ENCODE measurements at places on chromosomes 6 and 20. TPM values are rescaled to one million over a fixed set of nuclear protein-coding genes. Genes with fewer than 3 reads are reported as not detected.

DNA sequence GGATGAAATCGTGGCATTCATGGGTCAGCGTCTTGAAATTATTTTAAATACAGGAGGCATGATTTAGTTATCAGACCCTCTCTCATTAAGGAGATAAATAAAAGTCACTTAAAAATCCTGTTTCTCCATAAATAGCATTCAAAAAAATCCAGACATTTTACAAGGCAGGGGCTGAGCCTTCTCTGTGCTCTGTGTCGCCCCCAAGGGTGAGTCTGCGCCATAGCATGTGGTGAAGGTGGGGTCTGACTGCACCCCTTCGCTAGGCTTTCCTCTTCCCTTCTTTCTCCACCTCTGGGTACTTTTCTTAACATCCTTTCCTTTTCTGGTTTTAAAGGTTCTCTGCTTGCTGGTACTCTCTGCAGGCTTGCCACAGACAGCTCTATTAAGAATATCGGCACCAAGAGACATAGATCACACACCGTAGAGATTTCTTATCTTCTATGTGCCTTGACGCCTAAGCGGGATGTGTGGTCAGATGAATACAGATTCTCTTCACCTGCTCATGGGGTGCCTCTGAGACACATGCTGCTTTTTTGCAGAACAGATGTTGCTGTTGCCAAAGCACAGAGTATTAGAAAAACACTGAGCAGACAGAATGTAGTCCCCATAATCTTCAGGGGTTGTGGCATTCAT, 20.1 kb upstream of the FAM209A start:
- H3K4me1 ChIP-seq = no peaks in the 10 kb centered on the region
- 0 out of 2 replicates have a peak, but pooled peaks cover 8% of the 10 kb centered on the region for H3K36me3 ChIP-seq
- no peaks in the 10 kb centered on the region for H3K27me3 ChIP-seq
- DNase-seq = no peak
- no peak overlapping the region for H3K4me3 ChIP-seq

GRCh38 chr6:71585472-71585871, 296.9 kb downstream of the OGFRL1 start:
- H3K27ac ChIP-seq = no peak overlapping the region
- no peaks in the 10 kb centered on the region for H3K36me3 ChIP-seq
- peaks cover 1% of the 10 kb centered on the region for H3K4me1 ChIP-seq

DNA sequence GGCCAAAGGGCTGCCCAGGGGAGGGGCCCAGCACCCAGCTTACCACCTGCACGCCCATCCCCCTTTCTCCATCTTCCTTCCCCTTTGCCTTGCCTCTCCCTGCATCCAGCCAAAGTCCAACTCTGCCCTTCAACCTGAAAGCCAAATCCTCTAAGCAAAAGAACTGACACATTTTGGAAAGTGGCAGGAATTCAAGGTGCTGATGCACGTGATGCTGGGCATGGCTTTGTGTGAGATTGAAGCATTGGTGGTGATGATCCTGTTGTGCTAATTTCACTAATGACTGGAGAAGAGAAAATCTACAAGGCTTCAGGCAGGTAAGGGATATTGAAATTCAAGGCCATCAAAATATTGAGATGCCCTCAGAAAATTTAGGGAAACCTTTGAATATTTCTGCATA, 23.3 kb downstream of the SYNDIG1 start:
- no peaks in the 10 kb centered on the region for H3K4me1 ChIP-seq
- DNase-seq = no peak
- no peak overlapping the region for H3K4me3 ChIP-seq
- H3K27me3 ChIP-seq = no peaks in the 10 kb centered on the region
- H3K36me3 ChIP-seq = no peaks in the 10 kb centered on the region

DNA sequence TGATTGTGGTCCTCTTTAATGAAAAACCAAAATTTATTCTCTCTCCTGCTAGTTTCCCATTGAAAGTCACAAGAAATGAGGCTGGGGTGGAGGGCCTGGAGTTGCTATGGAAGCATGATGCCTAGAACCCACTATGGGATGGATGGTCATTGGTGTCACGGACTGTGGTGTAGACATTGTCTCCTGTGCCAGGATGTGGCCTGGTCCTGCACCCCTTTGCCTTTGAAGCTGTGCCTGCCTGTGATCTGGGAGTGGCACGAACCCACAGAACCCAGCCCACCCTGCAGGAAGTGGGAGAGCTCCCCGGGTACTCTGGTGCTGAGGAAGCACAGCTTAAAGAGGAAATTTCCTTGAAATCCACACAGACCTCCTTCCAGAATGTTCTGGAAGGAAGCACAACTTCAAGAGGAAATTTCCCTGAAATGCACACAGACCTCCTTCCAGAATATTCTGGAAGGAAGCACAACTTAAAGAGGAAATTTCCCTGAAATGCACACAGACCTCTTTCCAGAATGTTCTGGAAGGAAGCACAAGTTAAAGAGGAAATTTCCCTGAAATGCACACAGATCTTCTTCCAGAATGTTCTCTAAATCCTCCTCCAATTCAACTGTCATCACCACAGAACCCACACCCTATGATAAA, 105.6 kb downstream of the CDH26 start:
- H3K27ac ChIP-seq = no peak overlapping the region
- no peaks in the 10 kb centered on the region for H3K4me1 ChIP-seq
- no peak overlapping the region for H3K4me3 ChIP-seq
- H3K27me3 ChIP-seq = peaks cover 41% of the 10 kb centered on the region
- DNase-seq = no peak

DNA sequence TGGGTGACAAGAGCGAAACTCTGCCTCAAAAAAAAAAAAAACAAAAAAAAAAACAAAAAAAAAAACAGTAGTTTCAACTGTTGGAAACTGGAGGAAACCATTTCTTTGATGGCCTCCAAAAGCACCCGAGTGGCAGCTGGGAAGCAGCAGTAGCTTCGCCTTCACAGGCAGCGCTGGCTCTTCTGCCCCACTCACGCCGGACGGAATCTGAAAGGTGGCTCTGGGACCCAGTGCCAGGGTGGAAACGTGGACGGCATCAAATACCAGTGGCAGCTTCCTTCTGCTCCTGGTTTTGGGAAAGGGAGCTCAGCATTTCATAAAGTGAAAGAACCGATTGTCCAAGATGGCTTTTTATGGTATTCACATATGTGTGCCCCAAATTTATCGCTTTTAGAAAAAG, 159.4 kb downstream of the SMOC2 start:
- DNase-seq = no peak
- H3K27ac ChIP-seq = no peak overlapping the region
- no peaks in the 10 kb centered on the region for H3K4me1 ChIP-seq
- no peak overlapping the region for H3K4me3 ChIP-seq
- peaks cover 54% of the 10 kb centered on the region for H3K27me3 ChIP-seq

- DNase-seq = peak; percentile 71
- H3K4me3 ChIP-seq = peak overlapping the region; percentile 39
- no peaks in the 10 kb centered on the region for H3K36me3 ChIP-seq
Observed at GRCh38 chr6:27505209-27506027, 32.5 kb upstream of the ZNF184 start.

- no peak overlapping the region for H3K27ac ChIP-seq
- H3K36me3 ChIP-seq = 0 out of 2 replicates have a peak, but pooled peaks cover 10% of the 10 kb centered on the region
- H3K4me3 ChIP-seq = no peak overlapping the region
- H3K4me1 ChIP-seq = no peaks in the 10 kb centered on the region
- H3K27me3 ChIP-seq = no peaks in the 10 kb centered on the region
Observed at GRCh38 chr6:119184008-119184648, 105.7 kb upstream of the FAM184A start.

GRCh38 chr6:104031346-104031745, 828.4 kb downstream of the HACE1 start:
- no peaks in the 10 kb centered on the region for H3K27me3 ChIP-seq
- no peak overlapping the region for H3K4me3 ChIP-seq
- no peak for DNase-seq
- H3K27ac ChIP-seq = no peak overlapping the region
- no peaks in the 10 kb centered on the region for H3K4me1 ChIP-seq

DNA sequence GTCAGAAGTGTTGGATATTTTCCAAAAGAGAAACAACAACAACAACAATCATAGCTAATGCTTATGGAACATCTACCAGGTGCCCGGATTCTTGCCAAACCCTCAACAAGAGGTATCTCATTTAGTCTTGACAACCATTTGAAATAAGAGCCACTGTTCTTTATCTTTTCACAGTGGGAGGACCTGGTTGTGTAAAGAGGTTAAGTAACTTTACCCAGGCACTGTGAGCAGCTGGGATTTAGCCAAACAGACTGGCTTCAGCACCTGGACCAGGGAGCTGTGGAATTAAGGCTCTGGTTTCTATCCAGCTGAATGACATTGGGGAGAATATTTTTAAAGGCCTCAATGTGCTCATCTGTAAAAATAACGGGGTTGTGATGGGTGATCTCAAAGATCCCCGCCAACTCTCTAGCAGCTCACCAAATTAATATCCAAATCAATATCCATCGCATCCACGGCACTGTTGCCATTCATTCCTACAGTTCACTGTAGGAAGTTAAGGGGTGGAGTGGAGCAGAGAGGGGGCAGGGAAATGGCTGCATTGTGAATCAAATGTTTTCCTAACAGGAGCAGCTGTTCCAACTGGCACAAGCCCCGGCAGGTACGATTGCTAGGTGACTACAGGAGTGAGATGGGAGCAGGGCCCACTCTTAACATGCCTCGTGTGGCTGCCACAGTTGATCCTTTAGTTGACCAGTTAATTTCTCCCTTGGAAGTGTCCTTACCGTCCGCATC, 61.8 kb downstream of the GCNT2 start:
- H3K27me3 ChIP-seq = no peaks in the 10 kb centered on the region
- H3K27ac ChIP-seq = no peak overlapping the region
- H3K36me3 ChIP-seq = no peaks in the 10 kb centered on the region
- no peak for DNase-seq
- no peaks in the 10 kb centered on the region for H3K4me1 ChIP-seq

DNA sequence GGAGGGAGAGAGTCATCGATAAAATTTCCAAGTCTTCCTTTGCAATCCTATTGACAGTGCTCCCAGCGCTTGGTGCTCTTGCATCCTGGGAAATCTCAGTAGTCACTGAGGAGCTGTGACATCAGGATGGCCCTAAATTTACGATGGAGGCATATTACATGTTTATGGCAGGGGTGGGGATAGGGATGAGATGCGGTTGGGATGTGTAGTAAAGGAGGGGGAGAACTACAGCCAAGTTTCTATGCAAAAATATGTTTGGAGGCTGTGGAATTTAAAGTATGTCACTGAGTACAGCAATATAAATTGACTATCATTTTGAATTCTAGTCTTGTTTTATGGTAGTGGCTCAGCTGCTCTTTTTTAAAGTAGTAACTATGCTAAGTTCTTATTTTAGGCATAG, 544.9 kb downstream of the PKHD1 start:
- H3K4me1 ChIP-seq = no peaks in the 10 kb centered on the region
- no peaks in the 10 kb centered on the region for H3K36me3 ChIP-seq
- no peak overlapping the region for H3K4me3 ChIP-seq
- DNase-seq = no peak

DNA sequence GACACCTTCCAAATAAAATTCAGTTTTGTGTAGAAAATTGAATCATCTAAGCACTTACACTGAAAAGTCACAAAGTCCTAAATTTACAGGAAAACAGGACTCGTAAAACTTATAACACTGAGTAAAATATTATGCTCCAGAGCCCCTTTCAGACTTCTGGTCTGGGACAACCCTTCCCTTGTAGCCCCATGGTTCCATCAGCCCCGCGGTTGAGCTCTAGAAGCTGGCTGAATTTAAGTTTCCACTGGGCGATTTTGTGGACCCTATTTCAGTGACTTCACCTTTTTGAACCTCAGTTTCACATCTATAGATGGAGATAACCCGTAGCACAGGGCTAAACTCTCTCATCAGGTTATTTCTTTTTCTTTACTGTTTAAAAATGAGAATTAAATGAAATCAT, 117.7 kb upstream of the BACH2 start:
- H3K36me3 ChIP-seq = no peaks in the 10 kb centered on the region
- H3K27me3 ChIP-seq = no peaks in the 10 kb centered on the region
- no peak overlapping the region for H3K27ac ChIP-seq
- peaks cover 23% of the 10 kb centered on the region for H3K4me1 ChIP-seq

- H3K27me3 ChIP-seq = no peaks in the 10 kb centered on the region
- no peaks in the 10 kb centered on the region for H3K4me1 ChIP-seq
- H3K4me3 ChIP-seq = no peak overlapping the region
- DNase-seq = no peak
- H3K36me3 ChIP-seq = no peaks in the 10 kb centered on the region
Observed at GRCh38 chr20:36542516-36543183, 1.3 kb downstream of the MYL9 start.

Gene FAM209B
- not detected for total RNA-seq

Gene COL11A2
- 2.2 TPM for total RNA-seq

Gene HTR1E
- total RNA-seq = not detected

Gene PACRG
- total RNA-seq = not detected

Gene ADTRP
- total RNA-seq = 4.1 TPM
